ENCODE measurements at places on chromosomes 3 and 15.

DNA sequence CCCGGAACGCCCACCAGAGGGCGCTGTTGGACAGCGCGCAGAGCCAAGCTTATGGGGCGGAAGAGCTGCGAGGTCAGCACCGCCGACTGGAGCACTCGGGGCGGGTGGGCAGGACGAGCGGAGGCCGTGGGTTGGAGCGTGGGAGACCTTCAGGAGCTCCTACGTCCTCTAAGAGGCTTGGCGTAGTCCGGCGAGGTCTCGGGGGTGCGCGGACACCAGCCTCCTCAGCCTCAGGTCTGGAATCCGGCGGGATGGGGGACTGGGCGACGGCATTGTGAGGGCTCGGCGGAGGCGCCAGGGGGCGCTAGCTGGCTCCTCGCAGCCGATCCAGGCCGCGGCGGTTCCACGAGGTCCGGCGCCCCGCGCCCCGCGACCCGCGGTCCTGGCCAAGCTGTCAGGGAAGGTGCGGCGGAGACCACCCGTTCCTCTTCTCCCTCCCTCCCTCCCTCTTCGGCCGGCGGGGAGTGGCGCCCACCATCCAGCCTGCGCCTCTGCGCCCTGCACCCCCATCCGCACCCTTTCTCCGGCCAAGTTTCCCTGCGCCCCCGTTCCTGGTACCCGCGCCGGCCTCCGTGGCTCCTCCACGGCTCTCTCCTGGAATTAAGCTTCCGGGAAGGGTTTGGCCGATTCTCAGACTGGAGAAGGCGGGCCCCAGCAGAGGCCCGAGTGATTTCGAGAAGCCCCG lies 24.3 kb upstream of the POLG start:
- peak; percentile 72 for DNase-seq

GRCh38 chr15:73442421-73442820 lies 543 bp upstream of the REC114 start:
- no peak for DNase-seq

- DNase-seq: no peak
Observed at GRCh38 chr3:3196148-3196861, 16.8 kb upstream of the CRBN start.

DNA sequence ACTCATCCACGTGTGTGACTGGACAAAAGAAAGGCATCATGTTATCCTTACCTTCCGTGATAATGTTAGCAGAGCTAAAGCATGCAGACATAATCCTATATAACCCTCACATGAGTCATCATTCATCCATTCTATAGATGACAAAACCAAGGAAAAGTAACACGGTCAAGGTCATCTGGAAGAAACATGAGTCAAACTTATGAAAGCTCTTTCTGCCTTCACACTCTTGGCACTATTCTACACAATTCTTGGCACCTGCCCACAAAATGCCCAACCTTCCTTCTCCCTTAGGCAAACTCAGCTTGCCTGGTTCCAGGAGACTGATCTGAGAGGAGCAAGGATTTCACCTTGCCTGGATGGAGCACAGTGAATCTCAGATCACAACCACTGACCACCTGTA lies 66.9 kb downstream of the PRICKLE2 start:
- DNase-seq: no peak

- DNase-seq: no peak
Observed at GRCh38 chr3:64361962-64362735, 136.9 kb upstream of the PRICKLE2 start.

DNA sequence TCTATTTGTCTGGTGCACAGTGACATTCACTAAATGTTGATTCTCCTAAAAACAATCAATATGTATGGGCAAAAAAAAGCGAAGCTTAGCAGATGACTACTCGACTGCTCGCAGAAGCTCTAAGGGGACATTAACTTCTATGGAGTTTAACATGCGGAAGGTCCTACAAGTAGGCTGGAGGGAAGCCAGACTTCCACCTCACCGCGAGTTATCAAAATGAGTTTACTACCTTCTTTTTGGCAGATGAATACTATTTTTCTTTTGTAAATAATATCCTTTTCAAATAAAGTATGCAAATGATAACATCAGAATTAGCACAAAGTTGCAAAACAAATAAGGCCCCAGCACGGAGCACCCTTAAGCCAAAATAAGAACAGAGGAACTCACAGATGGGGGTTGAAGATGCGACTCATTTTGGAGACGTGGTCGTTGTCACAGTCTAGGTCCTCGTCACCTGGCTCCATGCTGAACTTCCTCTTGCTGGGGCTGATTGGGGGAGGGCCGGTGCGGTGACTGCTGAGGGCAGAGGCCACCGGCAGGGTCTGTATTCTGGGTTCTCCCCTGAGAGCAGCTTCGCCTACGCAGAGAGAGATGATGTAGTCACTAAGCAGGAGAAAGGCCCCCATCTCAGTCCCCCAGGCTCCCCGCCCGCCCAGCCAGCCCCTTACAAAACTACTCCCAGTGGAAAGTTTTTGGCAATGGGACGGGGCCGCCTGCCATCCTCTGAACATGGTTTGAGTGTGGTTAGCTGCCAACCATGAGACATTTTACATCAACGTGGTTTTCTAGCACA lies 42.1 kb downstream of the VGLL4 start:
- DNase-seq: no peak

DNA sequence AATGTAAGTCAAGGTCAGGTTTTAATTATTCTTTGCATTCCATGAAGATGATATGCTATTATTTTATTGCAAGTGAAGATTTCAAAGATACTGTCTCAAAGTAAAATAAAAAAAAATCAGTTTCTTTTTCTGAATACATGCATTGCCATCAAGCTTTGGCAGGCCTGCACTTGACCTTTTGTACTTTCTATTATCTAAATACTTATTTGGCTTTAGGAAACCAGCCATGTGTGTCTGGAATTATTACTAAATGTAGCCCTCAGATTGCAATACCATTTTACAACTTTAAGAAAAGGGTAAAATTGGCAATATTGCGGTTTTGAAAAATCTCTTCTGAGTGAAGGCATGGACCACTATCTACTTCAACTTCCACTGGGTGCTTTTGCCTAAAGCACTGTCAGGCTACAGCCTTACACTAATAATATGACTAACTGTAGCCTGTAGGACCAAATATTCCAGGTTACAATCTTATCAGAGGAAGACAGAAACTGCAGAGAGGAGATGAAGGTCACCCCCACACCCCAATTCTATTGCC lies 349.4 kb upstream of the DCBLD2 start:
- no peak for DNase-seq

All from activated CD4-positive, CD25-positive, alpha-beta regulatory T cell treated with anti-CD3 and anti-CD28 coated beads, Interleukin-2, amount 50 U/mL, for 16 hours (primary cell).